Activated naive CD8-positive, alpha-beta T cell treated with anti-CD3 and anti-CD28 coated beads for 36 hours (primary cell): ENCODE measurements at places on chromosomes 2 and 18. TPM values are rescaled to one million over a fixed set of nuclear protein-coding genes. Genes with fewer than 3 reads are reported as not detected.

SLC40A1 gene
- 3.5 TPM for total RNA-seq

PRSS56 gene
- total RNA-seq: not detected

RNF152 gene
- total RNA-seq: 0.10 TPM

PMS1 gene
- 48.8 TPM for total RNA-seq

- H3K27ac ChIP-seq: no peak overlapping the region
- H3K4me3 ChIP-seq: no peak overlapping the region
Observed at GRCh38 chr2:60934165-60934722, 52.9 kb downstream of the REL start.

DNA sequence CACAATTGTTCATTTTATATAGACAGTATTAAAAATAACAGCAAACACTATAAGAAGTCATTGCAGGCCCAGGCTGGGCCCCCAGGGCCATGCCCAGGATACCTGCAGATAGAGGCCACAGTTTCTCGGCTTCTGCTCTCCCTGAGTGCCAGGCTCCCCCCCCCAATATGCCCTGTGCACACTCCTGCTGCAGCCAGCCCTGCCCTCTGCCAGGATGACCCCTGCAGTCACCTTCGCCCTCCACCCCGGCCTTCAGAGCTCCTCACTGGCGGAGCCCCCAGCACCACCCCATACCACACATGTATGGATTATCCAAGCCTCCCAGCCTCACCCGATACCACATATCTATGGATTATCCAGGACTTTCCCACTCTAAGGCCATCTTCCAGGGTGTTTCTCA, 104.5 kb downstream of the TPO start:
- H3K36me3 ChIP-seq: no peaks in the 10 kb centered on the region
- H3K27ac ChIP-seq: no peak overlapping the region
- DNase-seq: no peak
- H3K27me3 ChIP-seq: no peaks in the 10 kb centered on the region

DNA sequence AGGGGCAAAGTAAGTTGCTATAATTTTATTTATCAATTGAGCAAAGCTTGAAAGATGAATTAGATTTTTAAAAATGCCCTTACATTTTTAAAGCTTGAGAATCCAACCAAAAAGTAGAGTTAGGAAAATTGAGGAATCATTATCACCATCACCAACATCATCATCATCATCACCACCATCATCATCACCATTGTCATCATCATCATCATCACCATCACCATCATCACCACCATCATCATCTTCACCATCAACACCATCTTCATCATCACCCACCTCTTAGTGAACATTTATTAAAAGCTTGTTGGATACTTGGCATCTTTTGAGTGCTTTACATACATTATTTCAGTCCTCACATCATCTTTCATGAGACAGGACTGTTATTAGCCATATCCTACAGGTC, 504.4 kb upstream of the TNP1 start:
- H3K4me3 ChIP-seq: no peak overlapping the region
- H3K27ac ChIP-seq: no peak overlapping the region
- no peaks in the 10 kb centered on the region for H3K36me3 ChIP-seq

GRCh38 chr2:168338803-168339437, 91.5 kb upstream of the STK39 start:
- no peaks in the 10 kb centered on the region for H3K36me3 ChIP-seq
- peaks cover 7% of the 10 kb centered on the region for H3K27me3 ChIP-seq
- no peak overlapping the region for H3K4me3 ChIP-seq

GRCh38 chr2:60925994-60926740, 44.8 kb downstream of the REL start:
- H3K27ac ChIP-seq: no peak overlapping the region
- no peaks in the 10 kb centered on the region for H3K27me3 ChIP-seq
- peaks cover 49% of the 10 kb centered on the region for H3K36me3 ChIP-seq
- H3K4me1 ChIP-seq: peaks cover 3% of the 10 kb centered on the region

DNA sequence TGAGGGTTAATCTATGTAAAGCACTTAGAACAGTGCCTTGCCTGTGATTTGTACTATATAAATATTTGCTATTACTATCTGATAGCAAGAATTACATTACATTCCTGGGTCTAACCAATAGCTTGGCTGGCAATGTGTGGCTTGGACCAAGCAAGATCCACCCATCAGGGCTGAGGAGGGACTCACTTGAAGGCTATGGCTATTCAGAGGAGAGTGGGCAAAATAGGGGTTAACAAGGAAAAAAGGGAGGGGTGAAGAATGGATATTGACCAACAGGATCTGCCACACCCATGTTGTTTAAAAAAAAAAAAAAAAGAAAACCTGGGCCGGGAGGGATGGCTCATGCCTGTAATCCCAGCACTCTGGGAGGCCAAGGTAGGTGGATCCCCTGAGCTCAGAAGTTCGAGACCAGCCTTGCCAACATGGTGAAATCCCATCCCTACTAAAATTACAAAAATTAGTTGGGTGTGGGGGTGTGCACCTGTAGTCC, 20.0 kb upstream of the TMBIM1 start:
- H3K36me3 ChIP-seq: no peaks in the 10 kb centered on the region
- no peaks in the 10 kb centered on the region for H3K27me3 ChIP-seq
- no peak overlapping the region for H3K4me3 ChIP-seq
- peaks cover 19% of the 10 kb centered on the region for H3K4me1 ChIP-seq

GRCh38 chr2:21043744-21044532, at the start of gene APOB:
TSS of gene APOB (minus strand) at chr2:21044073. CDS start at chr2:21043945, 128 bp downstream.
- H3K4me1 ChIP-seq: peaks cover 4% of the 10 kb centered on the region
- H3K27me3 ChIP-seq: peaks cover 33% of the 10 kb centered on the region
- peak; percentile 0 for DNase-seq
- no peak within 1 kb of the TSS for H3K27ac ChIP-seq
- no peak within 1 kb of the TSS for H3K4me3 ChIP-seq

DNA sequence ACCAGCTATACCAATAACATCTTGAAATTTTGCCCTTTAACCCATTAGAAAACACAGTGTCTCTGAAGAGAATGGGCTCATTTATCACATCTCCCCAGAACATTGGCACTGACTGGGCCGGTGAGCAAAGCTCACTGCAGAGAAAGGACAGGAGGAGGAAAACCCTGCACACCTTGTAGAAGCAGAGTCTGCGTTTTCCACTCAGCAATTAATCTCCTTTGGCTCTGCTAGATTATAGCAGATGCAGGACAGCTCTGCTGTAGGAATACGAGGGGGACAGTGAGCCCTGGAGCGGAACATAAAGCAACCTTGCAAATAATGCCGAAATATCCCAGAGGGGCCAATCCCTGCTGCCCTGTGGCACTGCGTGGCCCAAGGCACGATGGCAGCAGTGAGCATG, 113.9 kb downstream of the TSN start:
- H3K27ac ChIP-seq: no peak overlapping the region
- no peak overlapping the region for H3K4me3 ChIP-seq
- H3K36me3 ChIP-seq: no peaks in the 10 kb centered on the region
- no peaks in the 10 kb centered on the region for H3K4me1 ChIP-seq

DNA sequence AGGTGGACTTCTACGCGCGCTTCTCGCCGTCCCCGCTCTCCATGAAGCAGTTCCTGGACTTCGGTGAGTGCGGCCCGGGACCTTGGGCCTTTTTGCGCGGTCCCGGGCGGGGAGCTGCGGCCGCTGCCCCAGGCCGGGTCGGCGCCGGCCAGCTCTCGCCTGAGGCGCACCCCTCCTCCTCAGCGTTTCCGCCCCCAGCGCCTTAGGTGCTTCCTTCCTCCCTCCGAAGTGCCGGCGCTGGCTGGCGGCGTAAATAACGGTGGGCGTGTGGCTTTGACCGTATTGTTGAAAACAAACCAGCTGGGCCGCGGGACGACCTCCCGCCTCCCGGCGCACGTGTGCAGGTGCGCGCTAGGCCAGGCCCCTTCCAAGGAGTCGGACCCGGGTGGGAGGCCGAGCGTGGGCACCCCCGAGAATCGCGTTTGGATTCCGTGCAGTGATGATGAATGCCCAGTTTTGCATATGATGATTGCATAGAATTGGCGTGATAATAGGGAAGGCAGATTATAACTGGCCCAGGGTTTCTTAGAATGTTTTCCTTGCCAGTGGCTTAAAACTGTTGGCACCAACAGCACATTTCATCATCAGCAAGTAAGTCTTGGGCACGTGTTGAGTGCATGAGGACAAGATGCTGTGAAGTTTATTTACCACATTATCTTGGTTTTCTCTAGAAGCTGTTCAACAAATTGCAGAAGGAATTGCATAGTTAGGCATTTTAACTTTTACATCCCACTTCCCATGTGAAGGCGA, 569 bp downstream of the PDK1 start:
- H3K36me3 ChIP-seq: peaks cover 53% of the 10 kb centered on the region
- peak overlapping the region; percentile 94 for H3K27ac ChIP-seq
- no peaks in the 10 kb centered on the region for H3K27me3 ChIP-seq
- H3K4me1 ChIP-seq: peaks cover 44% of the 10 kb centered on the region

GRCh38 chr18:53948991-53949390, 275.5 kb downstream of the MBD2 start:
- no peak overlapping the region for H3K4me3 ChIP-seq
- H3K27ac ChIP-seq: no peak overlapping the region
- no peak for DNase-seq
- H3K27me3 ChIP-seq: no peaks in the 10 kb centered on the region
- no peaks in the 10 kb centered on the region for H3K36me3 ChIP-seq
- no peaks in the 10 kb centered on the region for H3K4me1 ChIP-seq

DNA sequence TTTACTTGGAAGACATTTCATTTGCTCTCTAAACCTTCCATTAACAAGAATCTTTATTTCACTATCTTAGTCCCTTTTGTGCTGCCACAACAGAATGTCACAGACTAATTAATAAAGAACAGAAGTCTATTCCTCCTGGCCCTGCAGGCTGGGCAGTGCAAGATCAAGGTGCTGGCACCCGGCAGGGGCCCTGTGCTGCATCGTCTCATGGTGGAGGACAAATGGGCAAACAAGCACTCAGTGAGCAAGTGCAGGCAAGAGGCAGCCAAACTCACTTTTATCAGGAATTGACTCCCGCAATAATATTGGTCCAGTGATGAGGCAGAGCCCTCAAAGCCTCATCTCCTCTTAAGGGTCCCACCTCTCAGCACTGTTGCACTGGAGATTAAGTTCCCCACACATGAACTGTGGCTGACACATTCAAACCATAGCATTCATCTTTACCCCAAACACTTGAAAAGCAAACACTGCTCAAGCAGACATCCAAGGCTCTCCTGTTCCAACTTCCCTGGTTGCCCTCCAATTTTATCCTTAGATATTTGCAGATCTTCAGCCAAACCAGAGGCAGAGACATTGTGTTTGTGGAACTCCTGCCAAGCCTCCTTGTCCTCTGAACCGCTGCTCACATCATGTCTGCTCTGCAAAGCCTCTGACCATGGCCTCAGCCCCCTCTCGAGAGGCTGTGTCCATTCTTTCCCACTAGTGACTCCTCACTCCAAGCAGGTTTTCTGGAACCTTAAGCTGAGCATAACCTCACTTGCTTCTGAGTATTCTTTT, 404.4 kb upstream of the SOX11 start:
- no peak for DNase-seq
- no peak overlapping the region for H3K4me3 ChIP-seq
- no peaks in the 10 kb centered on the region for H3K36me3 ChIP-seq
- H3K27me3 ChIP-seq: no peaks in the 10 kb centered on the region
- no peaks in the 10 kb centered on the region for H3K4me1 ChIP-seq
- no peak overlapping the region for H3K27ac ChIP-seq

DNA sequence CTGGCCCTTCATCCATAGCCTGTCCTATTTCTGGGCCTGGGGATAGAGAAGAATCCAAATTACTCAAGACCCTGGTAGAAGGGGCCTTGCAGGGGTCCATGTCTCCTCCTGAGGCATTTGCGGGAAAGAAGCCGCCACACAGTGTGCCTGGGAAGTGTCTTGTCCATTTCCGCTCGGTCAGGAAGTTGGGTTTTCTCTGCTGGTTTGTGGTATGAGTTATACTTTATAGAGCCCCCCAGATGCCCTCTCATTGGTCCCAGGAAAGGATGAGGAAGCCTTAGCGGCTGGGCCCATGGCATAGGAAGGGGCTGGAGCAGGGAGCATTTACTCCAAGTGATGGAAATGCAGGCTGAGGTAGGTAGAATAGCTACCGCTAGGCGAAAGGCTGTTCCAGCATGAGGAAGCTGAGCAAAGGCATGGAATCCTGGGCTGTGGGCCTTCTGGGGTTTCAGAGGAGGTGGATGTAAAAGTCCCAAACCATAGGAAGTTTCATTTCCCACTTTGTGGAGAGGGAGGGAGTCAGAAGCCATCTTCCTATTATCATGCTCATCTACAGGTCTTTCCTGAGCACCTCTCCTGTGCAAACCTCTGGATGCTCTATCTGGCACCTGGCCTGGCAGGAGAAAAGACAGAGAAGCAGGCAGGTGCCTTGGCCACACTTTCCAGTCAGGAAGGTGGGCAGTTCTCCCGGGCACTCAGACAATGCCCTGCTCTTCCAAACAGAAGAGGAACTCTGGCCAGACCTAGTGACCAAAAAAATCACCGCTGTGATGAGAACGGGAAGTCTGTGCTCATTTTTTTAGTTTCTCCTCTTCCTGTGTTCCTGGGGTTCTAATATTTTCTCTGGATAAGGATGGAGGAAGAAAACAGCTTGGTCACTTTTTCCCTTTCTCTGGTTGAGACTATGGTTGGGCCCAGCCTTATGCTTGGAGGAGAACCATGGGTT, 2.6 kb upstream of the CD207 start:
- H3K27me3 ChIP-seq: peaks cover 7% of the 10 kb centered on the region
- no peaks in the 10 kb centered on the region for H3K36me3 ChIP-seq
- H3K4me3 ChIP-seq: no peak overlapping the region

GRCh38 chr2:224626735-224627134, 41.6 kb upstream of the CUL3 start:
- no peaks in the 10 kb centered on the region for H3K36me3 ChIP-seq
- no peaks in the 10 kb centered on the region for H3K27me3 ChIP-seq
- no peak for DNase-seq
- H3K4me3 ChIP-seq: no peak overlapping the region

DNA sequence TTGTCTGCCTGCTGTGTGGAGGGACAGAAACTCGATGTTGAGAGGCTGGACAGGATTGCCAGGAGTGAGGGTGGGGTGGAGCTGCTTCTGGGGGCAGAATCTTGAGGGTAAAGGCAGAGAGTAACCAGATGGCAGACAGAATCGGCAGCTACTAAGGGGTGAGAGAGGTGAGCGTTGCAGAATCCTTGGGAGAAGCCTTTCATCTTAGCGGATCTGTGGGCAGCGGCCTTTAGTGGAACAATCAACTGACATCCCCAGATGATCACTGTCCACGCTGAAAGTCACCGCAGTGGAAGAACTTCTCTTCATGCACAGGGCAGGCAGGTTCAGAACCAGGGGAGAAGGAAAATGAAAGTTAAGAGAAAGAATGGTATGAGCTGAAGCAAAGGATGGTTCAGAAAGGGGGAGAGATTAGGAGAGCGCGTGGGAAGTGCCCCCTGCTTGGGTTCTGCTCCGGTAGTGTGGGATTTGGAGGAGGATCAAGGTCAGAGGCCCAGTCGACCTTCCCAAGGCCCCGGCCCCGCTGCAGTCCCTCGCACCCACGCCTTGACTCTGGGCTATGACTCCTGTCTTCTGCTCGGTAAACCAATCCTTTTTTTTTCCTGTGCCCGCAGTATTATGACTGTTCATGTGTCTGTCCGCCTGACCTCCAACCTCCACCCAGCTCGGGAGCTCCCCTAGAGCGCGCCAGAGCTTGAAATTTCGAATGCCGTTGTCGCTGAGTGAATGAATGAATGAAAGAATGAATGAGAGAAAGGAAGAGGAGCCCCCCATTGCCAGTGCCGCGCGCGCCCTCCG, 584 bp downstream of the BOLA3 start:
- H3K4me1 ChIP-seq: peaks cover 6% of the 10 kb centered on the region
- H3K4me3 ChIP-seq: no peak overlapping the region
- no peak for DNase-seq
- H3K36me3 ChIP-seq: peaks cover 12% of the 10 kb centered on the region
- H3K27me3 ChIP-seq: no peaks in the 10 kb centered on the region
- no peak overlapping the region for H3K27ac ChIP-seq
